ENCODE measurements at places on chromosomes 1 and 21.
A peak's percentile ranks its signal among the peaks of the same experiment; 100 is the strongest.

- no peak for DNase-seq
Observed at GRCh38 chr1:219731771-219732170, 118.9 kb upstream of the ZC3H11B start.

- no peak for DNase-seq
Observed at GRCh38 chr1:225525377-225525776, 97.5 kb upstream of the LBR start.

DNA sequence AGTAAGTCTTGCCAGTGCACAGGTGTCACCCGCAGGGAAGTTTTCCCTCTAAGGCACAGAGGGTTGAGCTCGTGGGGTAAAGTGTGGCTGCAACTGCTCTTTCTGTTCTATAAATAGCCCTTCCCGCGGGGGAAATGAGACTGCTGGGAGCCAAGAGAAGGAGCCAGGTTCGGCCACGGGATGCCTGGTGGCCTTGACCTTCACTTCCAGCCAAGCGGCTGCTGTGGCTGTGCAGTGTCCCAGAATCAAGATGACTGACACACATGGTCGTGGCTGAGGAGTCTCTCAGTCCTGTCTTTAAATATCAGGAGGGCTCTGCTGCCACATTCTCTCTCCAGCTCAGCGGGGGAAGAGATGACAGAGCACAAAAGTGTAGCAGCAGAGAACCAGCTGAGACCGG is 154.1 kb upstream of the VAMP3 start:
- DNase-seq: no peak

DNA sequence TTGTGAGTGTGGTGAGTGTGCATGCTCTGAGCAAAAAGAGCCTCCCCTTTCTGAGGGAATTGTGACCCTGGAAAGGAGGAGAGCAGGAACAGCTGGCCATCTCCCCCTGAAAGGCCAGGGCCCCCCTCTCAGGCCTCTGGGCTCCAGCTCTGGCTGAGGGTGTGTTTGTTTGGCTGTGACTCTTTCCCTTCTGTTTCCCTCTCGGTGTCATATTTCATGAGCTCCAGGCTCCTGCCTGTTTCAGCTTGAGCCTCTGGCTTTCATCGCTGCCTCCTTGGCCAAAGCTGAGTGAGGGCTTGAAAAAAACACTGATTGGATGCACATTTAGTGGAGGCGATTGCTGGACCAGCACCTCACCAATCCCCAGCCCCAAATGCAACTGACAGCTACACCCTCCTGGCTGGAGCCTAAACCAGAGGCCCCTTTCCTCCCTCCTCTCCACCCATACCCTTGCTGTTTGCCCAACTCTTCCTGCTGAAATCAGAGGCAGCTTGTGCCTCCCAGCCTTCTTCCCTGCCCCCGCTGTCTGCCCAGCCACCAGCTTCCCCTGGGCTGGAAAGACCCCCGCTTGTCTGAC is 64.1 kb downstream of the DDR2 start:
- DNase-seq: no peak

- DNase-seq: peak; percentile 66
Observed at GRCh38 chr1:229192031-229192430, 78.9 kb upstream of the RAB4A start.

GRCh38 chr1:109705411-109705810 is 6.6 kb upstream of the GSTM5 start:
- no peak for DNase-seq

DNA sequence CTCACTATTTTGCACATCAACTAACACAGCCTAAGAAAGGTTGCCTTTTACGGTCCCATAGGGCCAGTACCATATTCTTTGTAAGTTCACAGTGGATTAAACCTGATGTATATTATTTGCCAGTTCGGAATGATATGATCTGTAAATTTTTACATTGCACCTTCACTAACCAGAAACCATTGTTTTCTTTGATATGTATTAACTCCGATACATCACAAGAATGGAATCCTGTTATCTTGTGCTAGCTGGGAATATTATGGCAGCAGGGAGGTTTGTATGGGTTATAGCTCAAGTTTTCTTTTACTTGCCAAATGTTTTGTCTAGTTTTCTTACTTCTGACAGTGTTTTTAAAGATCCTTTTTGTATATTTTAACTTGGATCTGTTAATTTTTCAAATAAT is 51.4 kb upstream of the S1PR1 start:
- peak; percentile 33 for DNase-seq

DNA sequence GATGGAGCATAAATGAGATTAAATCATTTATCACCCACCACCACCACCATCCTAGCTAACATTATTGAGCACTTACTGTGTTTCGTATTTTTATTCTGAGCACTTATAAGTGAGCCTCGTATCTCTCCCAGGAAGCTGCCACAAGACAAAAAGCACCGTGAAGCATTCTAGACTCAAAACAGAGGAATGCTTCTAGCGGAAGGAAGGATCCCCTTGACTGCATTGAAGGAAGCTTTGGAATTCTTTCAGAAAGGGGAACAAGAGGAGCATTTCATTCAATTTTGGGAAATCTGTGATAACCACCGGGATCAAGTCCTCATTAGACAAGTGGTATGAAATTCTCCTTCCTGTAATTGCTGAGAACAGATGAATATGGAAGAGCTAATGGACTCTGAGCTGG is 66.3 kb downstream of the PTPN14 start:
- DNase-seq: no peak

DNA sequence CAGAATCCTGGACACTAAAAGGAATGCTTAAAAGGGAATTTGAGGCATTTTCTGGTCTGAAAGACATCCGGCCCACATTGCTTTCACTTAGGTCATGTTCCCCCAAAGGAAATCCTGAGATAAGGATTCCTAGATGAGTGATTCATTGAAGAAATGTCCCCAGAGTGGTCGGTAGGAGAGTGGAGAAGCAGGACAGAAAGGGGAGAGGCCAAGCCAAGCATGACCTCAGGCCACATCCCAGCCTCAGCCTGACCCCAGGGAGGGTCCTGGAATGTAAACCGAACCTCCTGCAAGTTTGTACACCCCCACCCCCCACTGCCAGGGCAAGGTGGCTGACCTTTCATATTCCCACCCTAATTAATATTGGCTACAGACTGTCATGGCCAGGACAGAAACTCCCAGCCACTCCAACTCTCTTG is 16.6 kb downstream of the HIVEP3 start:
- peak; percentile 88 for DNase-seq

GRCh38 chr1:204885288-204885711 is 14.6 kb downstream of the NFASC start:
- no peak for DNase-seq

DNA sequence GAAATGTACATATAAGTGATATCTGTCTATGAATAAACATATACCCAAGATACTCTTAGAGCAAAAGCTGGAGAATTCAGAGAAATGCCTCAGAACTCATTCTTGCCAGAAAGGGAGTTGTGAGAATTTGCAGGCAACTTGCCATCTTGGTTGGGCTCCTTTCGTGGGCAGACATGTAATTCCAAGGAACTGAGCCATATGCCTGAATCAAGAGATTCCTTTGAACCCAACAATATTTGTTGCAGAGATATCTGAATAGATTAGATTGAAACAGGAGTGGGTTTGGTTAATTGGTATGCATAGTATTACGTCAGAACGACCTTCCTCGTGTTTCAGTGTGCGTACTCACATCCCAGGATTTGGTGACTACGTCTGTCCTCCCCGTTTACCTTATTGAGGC is 67.0 kb downstream of the TGFB2 start:
- peak; percentile 48 for DNase-seq

GRCh38 chr1:29439615-29440014 is 203.3 kb downstream of the PTPRU start:
- no peak for DNase-seq

GRCh38 chr1:78676347-78676982 is 26.8 kb downstream of the IFI44 start:
- peak; percentile 45 for DNase-seq

DNA sequence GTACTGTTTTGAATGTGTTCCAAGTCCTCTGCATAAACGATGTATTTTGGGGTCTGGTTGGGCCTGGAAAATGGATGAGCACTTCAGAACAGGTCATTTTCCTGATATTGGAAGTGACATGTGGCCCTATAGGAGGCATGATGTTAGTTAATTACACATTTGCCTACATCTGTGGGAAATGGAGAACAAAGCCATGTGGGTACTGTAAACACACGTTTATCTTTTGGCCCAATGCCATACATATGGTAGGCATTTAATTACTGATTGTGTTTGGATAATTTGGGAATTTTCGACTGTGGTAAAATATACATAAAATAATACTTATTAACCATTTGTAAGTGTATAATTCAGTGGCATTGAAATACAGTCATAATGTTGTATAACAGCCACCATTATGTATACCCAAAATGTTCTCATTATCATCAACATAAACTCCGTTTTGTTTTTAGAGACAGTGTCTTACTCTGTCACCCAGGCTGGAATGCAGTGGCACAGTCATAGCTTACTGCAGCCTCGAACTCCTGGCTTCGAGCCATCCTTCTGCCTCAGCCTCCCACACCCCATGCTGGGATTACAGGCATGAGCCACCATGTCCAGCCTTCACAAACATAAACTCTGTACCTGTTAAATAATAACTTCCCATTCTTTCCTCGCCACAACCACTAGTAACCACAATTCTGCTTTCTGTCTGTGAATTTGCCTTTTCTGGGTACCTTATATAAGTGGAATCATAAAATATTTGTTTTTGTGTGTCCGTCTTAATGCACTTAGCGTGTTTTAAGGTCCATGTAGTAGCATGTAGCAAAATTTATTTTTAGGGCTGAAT is 11.9 kb upstream of the RNPEP start:
- DNase-seq: peak; percentile 62
